Mesangial cell (primary cell): ENCODE measurements at places on chromosomes 5 and 9. TPM values are rescaled to one million over a fixed set of nuclear protein-coding genes. Genes with fewer than 3 reads are reported as not detected.

OTP gene
- not detected in 2 replicates for total RNA-seq

TOR2A gene
- 20.5 and 22.0 TPM in 2 replicates for total RNA-seq

SPARC gene
- 980 and 2,047 TPM in 2 replicates for total RNA-seq

ADAMTS12 gene
- 5.1 and 7.0 TPM in 2 replicates for total RNA-seq

PHAX gene
- 21.7 and 30.5 TPM in 2 replicates for total RNA-seq

C5orf46 gene
- total RNA-seq = 0.63 and 1.1 TPM in 2 replicates

TMEM252 gene
- total RNA-seq = not detected in 2 replicates

RAB24 gene
- 15.2 and 26.5 TPM in 2 replicates for total RNA-seq

SLC34A3 gene
- total RNA-seq = not detected in 2 replicates

PCDHGC3 gene
- 36.5 and 60.1 TPM in 2 replicates for total RNA-seq

SMIM32 gene
- total RNA-seq = not detected in 2 replicates

GABRB2 gene
- total RNA-seq = 0.13 TPM in 1 of 2 replicates, not detected in the other

PRRC2B gene
- 94.7 and 196 TPM in 2 replicates for total RNA-seq
